ENCODE measurements at places on chromosomes 7 and 10. TPM values are rescaled to one million over a fixed set of nuclear protein-coding genes. Genes with fewer than 3 reads are reported as not detected.

KLF14 gene
- 0.23 TPM for total RNA-seq

CHAT gene
- 2.3 TPM for total RNA-seq

NUP205 gene
- total RNA-seq: 44.5 TPM

UNCX gene
- 2.3 TPM for total RNA-seq

ABCC2 gene
- total RNA-seq: 1.6 TPM

INMT gene
- total RNA-seq: 0.23 TPM

SFTPA1 gene
- not detected for total RNA-seq
